ENCODE measurements at places on chromosomes 16 and 17. TPM values are rescaled to one million over a fixed set of nuclear protein-coding genes. Genes with fewer than 3 reads are reported as not detected.

DNA sequence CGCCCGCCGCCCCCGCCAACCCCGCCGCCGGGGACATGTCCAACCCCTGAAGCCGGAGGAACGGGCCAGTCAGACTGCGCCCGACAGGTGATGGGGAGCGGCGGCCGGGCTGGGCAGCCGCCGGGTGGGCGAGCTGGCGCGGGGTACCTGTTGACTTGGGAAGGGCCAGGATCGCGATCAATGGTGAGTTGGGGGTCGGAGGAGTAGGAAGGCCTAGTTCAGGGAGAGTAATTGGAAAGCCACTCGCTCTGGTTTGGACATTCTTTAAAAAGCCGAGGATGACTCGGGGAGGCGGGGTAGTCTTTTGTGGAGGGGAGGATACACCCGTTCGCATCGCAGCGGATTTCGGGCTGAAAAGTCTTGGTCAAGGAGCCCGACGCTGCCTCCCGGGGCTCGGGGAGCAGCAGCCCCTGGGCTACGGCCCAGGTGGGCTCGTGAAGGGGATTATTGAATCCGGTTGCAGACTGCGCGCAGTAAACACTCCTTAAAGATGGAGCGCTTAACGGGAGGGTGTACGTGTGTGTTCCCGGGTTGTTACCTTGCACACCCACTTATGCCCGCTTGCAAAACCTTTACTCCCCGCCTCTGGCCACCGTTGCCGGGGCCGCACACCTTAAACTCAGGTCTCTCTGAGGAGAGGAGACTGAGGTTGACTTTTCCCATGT lies 123.8 kb downstream of the GOSR1 start:
- peak; percentile 58 for DNase-seq

TEKT5 gene
- total RNA-seq = 1.00 TPM

DNA sequence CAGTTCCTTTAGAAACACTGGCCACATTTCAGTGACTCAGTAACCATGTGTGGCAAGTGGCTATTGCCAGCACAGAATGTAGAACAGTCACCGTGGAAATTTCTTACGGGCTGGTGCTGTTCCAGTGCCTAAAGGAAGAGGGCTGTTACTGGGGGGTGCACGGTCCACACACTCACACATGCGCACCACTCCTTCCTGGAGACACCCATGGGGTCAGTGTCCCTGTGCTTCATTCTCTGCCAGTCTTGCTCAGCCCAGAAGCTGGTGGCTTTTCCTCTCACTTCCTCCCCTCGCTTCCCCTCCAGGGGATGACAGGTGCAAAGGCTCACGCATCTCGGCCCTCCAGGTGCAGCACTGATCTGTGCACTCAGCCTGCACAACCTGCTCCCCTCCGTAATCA lies 115.6 kb downstream of the CCDC182 start:
- peak; percentile 94 for DNase-seq

GRCh38 chr16:132120-132519 lies 6.4 kb downstream of the NPRL3 start:
- DNase-seq = no peak

SRL gene
- total RNA-seq = not detected
